ENCODE measurements at places on chromosomes 2 and 18. TPM values are rescaled to one million over a fixed set of nuclear protein-coding genes. Genes with fewer than 3 reads are reported as not detected.

RAB6C gene
- 0.19 TPM for total RNA-seq

RTP5 gene
- 0.13 TPM for total RNA-seq

EPB41L3 gene
- total RNA-seq = 44.6 TPM

LRRTM4 gene
- total RNA-seq = 0.19 TPM

RBM44 gene
- 0.72 TPM for total RNA-seq

HAT1 gene
- 35.8 TPM for total RNA-seq

All from kidney (tissue), 22 donors.